EL (cell line): ENCODE measurements at places on chromosomes 4 and X.

DNA sequence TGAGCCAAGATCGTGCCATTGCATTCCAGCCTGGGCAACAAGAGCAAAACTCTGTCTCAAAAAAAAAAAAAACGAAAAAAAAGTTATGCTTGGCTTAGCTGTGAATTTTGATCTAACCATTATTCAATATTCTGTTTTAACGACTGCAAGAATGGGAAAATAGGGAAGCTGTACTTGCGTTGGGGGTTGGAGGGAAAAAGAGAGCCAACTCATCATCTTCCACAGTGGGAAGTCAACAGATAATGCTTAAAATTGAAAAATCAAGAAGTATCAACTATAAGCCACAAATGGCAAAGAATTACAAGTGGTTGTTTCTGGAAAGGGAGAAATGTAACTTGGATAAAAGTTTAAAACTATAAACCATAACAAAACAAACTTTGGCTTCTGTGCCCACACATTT lies 2.9 kb downstream of the TEC start:
- no peak for DNase-seq

GRCh38 chrX:119826399-119826959 lies 26.3 kb downstream of the UPF3B start:
- peak; percentile 37 for DNase-seq

DNA sequence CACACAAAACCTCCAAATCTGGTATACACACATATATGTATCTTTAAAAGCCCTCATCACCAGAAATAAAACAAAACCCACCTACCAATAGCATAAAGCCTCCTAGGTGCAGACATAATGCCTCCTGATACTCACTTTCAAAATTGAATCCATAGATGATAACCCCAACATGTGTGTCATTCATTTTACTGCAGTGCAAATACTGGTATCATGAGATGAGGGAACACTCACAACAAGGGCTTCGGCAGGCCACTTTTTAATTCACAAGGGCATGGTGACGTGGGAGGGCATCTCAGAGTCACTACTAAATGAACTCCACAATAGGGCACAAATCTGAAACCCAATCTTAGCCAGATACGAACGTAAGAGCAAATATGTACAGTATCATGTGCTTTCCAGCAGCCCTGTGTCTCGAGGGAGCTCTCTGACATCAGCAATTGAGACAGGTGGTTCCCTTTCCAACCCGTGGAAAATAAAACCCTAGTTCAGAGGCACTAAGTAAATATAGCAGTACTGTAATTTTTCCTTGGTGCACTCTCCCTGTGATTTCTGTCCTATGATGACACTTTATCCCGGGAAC lies 14.1 kb upstream of the PPARGC1A start:
- DNase-seq, result no peak

- DNase-seq, result peak; percentile 53
Observed at GRCh38 chr4:113760094-113760794, 1.3 kb downstream of the CAMK2D start.

DNA sequence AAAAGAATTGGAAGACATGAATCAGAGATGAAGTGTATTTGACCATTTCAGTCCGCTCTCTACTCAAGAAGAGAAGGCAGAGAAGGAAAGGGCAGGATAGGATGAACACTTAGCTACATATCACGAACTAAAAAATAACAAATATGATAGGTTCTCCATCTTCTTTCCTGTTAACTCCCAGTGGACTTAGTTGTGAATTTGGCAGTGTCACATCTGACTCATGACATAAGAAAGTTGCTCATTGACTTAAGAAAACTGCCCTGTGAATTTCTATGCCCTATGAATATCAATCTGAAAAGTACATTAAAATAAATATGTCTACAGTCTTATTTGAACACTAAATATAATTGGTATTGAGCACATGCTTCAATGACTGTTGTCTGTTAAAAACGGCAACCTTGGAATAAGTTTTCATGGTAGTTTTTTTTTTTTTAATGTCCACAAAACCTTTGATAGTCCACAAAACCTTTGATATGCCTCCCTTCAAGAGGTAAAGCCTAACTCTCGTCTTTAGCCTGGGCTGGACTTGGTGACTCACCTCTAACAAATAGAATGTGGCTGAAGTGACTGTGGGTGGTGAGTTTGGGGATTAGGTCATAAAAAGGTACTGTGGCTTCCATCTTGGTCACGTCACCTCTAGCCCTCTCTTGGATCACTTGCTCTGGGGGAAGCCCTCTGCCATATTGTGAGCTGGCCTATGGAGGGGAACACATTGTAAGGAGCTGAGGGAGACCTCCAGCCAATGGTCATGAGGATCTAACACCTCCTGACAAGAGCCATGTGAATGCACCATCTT lies 184.7 kb upstream of the S100G start:
- no peak for DNase-seq

DNA sequence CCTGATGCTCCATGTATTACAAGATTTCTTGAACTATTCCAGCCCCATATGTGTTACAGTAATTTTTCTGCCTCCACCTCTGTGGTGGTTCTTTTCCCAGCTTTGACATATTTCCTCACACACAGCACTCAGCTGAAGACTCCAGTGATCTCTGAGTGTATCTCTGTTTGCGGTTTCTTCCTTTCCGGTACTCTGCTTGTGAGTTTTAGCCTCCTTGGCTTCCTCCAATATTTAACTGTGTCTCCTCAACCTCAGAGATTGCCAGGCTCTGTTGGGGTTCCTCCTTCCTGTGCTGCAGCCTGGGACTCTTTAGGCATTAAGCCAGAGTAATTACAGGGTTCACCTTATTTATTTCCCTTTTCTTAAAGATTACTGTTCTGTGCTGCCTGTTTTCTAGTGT lies 73.2 kb downstream of the NFKB1 start:
- DNase-seq, result no peak

GRCh38 chr4:7988437-7988836 lies 48.8 kb upstream of the AFAP1 start:
- DNase-seq, result peak; percentile 74

GRCh38 chr4:59936566-59936965 lies 1263.6 kb upstream of the ADGRL3 start:
- no peak for DNase-seq

- no peak for DNase-seq
Observed at GRCh38 chrX:148867596-148867995, 367.2 kb downstream of the AFF2 start.

- DNase-seq, result peak; percentile 81
Observed at GRCh38 chr4:168588916-168589531, 92.2 kb downstream of the PALLD start.

DNA sequence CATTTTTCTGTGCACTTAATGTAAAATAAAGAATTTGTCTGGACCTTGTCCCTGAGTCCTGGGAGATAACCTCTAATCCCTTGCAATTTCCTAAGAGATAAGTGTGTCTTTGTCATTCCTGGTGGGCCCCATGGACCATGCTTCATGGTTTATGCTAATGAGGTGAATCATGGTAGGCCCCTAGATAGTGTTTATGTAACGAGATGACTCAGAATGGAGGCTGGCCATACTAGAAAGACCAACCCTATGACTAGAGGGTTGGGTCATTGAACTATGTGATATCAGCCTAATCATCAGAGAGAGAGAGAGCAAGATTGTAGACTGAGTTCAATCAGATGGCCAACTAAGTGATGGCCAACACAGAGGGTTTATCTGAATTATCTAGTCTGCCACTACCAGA lies 64.2 kb upstream of the NHSL2 start:
- DNase-seq, result peak; percentile 50

DNA sequence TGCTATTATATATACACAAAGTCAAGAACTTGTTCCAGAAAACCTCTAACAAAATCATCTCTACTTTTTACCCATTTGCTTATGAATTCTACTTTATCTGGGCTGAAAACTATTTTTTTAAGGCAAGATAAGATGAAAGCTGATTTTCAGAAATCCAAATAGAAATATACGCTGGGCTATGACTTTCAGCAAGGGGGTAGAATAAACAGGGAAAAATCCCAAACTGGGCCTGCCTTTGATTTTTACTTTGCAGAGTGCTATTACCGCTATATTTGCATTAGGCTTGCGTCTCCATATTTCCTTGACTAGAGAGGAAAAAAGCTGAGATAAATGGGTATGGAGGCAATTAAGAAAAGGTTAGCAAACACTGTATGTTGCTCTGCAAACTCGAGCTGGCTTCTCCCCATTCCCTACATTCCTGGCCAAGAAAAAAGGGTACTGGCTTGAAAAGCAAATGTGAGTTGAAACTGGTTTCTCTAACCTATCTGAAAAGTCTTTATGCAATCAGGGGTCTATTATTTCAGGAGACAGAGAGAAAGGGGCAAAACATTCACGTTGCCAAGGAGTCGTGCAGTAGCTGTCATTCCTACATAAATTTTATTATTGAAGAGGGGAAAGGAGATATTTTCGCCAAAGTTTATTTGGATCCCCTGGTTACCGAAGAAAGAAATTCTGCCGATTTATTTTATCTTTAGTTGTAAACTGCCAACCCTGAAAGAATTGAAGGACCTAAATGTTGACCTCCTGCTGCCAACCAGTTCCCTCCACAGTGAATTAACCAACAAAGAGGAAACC lies 2.2 kb downstream of the TMEM47 start:
- DNase-seq, result peak; percentile 6

- peak; percentile 33 for DNase-seq
Observed at GRCh38 chrX:136954930-136955329, 74.4 kb upstream of the RBMX start.

DNA sequence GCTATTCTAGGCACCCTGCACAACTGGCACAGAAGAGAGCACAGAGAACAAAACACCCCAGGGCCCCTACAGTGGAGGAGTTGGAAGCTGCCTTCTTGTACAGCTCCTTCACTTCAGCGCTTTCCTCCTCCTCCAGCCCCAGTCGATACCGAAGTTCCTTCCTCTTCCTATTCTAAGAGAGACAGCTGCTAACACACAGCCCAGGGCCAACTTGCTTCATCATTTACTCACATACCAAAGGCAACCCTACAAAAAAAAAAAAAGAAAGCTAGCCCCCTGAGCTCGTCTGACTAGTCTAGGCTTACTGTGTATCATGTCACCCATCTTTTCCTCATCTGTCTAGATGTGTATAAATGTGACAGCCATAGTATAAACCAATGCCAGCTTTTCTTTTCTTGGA lies 64.5 kb downstream of the MID1 start:
- no peak for DNase-seq

DNA sequence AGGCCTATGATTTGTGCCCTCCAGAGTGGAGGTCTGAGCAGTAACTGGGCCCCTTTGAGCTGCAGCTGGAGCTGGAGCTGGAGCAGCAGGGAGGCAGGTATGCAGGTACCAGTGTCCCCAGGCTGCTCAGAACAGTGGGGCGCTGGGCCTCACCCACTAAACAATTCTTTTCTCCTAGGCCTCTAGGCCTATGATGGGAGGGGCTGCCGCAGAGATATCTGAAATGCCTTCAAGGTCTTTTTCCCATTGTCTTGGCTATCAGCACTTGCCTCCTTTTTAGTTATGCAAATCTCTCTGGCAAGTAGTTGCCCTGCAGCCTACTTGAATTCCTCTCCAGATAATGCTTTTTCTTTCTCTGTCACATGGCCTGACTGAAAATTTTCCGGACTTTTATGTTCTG lies 79.7 kb upstream of the OTUD4 start:
- DNase-seq, result no peak

GRCh38 chr4:86247320-86247719 lies 112.5 kb downstream of the MAPK10 start:
- no peak for DNase-seq

- peak; percentile 52 for DNase-seq
Observed at GRCh38 chr4:51943221-51943620, 76.9 kb downstream of the LRRC66 start.

- DNase-seq, result peak; percentile 65
Observed at GRCh38 chr4:80255329-80256095, 11.0 kb upstream of the FGF5 start.

DNA sequence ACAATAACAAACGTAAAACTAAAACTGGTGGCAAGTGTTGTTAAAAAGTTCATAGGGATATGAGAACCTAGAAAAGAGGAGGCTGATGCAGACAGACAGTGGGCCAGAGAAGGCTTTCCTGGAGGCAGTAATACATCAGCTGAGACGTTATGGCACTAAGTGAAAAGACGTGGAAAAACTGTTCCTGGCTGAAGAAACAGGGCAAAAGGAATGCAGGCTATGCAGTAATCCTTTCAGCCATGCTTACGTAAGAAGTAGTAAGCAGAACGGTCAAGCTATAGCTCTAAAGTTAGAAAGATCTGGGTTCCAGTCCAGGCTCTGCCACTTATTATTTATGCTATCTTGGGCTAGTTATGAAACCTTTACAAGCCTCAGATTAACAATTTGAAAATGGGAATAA lies 6.4 kb downstream of the LAMTOR3 start:
- DNase-seq, result peak; percentile 10

DNA sequence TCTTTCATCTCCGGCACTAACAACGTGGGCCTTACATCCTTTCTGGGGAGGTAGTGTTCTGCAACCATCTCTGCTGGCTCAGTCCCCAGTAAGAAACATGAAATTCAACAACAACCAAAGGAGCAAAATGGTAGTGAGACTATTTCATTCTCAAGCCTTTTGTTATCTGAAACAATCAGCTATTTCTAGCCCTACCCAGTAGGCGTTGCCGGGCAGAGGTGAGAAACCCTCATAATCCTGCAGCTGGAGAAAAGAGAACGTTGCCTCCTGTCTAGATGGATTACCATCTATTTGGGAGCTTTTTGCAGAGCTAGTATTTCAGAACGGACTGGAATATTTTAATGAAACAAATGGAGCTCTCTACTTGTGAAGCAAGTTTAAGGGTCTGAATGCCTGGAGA lies 66.4 kb upstream of the GPR174 start:
- no peak for DNase-seq

GRCh38 chr4:86549163-86549788 lies 44.8 kb upstream of the PTPN13 start:
- peak; percentile 34 for DNase-seq

GRCh38 chr4:182845618-182846017 lies 71.6 kb downstream of the DCTD start:
- DNase-seq, result no peak

DNA sequence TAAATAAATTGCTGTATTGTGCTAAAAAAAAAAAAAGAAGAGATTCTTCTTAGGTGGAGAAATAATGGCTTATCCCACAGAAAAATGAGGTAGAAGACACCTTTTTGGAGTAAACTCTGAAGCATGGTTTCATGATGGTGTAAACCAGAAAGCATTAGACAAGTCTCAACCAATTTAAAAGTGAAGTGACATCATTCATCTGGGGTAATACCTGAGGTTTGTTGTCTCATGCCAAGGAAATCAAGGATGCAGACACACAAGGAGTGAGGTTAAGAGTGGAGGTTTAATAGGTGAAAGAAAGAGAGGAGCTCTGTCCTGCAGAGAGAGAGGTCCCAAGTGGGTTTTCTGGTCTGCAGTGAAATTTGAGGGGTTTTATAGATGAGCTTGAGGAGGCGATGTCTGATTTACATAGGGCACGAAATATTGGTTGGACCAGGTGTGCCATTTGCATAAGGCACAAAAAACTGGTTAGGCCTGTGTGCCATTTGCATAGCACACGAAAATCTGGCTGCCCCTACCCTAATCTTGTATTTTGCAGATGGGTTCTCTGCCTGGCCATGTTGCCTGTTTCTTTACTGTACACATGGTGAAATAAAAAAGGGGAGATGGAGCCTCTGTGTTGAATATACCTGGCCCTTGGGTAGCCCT lies 25.0 kb upstream of the CWH43 start:
- DNase-seq, result no peak

DNA sequence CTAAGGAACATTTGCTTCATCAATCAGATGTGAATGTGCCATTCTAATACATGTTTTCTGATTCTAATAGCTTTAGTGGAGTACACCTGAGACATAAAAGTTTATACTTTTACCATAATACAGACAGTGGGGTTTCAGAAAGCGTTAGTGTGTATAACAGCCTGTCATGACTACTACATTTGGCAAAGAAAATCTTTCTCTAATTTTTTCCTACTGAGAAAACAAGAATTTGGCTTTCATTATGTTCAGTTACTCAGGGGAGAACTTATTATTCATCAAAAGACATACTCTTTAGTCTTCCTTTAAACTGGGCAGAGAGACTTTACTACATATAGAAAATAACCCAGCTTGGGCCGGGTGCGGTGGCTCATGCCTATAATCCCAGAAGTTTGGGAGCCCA lies 104.9 kb downstream of the PCDH18 start:
- DNase-seq, result no peak
